ENCODE measurements at places on chromosomes 1 and 21.

DNA sequence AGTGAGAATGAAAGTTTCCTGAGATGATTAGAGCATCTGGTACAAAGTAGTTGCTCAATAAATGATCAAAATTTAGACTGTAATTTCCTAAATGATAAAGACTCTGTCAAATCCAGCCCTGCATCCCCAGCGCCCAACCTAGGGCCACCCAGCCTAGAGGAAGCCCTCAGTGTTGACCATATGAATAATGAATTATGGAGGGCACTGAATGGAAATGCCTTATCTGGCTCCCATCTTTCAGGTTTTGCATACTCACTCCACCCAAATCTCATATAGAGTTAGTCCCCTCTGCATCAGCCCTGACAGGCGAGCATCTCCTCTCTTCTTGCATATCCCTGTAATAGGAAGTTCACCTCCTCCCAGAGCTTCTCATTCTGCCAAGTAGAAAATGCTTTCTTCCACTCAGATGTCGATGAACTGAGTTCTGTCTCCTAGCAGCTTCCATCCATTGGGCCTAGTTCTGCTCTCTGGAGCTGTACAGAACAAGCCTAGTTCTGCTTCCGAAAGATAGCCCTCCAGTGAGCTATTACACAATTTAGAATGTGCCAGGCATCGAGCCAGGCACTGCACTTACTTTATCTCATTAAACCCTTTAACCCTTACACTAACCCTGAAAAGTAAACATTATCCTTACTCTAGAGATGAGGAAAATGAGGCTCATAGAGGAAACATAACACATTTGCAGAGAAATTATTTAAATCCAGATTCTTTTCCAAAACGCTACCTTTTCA is 20.9 kb downstream of the COA7 start:
- no peak for DNase-seq

- no peak for DNase-seq
These were observed 90.7 kb upstream of the IFFO2 start for GRCh38 chr1:19046972-19047731.

GRCh38 chr1:200561856-200562214 is 58.7 kb downstream of the KIF14 start:
- no peak for DNase-seq

DNA sequence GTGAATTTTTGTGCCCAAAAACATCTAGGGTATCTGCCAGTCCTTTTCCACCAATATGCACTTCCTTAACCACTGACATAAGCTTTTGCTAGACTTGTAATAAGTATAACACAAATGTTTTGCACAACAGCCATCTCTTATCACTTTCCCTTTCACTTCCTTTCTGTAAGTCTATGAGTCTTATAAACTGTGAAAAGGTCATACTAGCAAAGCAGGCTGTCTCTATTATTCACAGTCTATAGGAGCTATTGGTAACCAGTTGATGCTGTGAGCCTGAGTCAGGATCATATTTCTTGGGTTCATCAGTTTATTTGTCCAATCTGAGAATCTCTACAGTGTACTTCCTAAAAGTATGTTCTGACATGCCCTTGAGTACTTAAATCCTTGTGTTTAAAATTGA is 172.6 kb downstream of the CHRM3 start:
- DNase-seq, result no peak

DNA sequence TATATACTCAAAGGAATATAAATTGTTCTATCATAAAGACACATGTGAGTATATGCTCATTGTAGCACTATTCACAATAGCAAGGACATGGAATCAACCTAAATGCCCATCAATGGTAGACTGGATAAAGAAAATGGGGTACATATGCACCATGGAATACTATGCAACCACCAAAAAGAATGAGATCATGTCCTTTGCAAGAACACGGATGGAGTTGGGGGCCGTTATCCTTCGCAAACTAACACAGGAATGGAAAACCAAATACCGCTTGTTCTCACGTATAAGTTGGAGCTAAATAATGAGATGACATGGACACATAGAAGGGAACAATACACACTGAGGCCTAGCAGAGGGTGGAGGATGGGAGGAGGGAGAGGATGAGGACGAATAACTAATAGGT is 16.0 kb upstream of the SGIP1 start:
- no peak for DNase-seq

- no peak for DNase-seq
These were observed 11.8 kb upstream of the XCL2 start for GRCh38 chr1:168555508-168556046.

GRCh38 chr1:17675744-17676143 is 79.4 kb upstream of the ACTL8 start:
- DNase-seq, result no peak

DNA sequence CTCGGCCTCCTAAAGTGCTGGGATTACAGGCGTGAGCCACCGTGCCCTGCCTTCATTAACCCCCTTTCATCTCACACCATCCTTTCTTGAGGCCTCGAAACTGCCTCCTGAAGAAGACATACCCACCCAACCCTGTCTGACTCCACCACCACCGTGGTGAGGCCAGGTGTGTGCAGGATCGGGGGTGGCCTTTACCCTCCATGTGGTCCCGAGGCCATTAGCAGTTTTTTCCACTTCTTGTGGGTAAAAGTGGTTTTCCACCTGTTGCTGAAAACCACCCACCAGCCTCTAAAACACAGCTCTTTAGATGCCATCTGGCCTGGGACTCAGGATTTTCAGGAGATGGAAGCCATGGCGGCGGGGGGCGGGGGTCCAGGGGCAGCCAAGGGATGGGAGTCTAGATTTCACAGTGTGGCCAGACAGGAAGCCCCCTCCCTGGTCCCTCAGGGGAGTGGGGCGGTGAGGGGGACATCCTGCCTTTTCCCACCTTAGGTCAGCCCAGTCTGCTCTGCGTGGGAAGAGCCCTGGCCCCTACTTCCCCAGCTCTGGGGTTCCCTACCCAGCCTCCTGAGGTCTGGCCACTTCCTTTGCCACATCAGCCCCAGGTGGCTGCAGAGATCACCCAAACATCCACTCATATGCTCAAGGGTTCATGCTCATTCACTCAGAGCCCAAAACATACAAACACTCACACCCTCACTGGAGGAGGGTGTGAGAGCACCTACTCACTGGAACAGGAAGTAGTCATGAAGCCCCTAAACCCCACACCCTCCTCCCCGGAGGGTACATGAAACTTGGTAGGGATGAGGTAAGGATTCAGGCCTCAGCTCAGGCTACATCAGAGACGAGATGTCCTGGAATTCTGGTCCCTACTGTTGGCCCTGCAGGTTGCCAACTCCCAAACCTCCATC is 2.3 kb downstream of the FGR start:
- DNase-seq, result peak; percentile 55

DNA sequence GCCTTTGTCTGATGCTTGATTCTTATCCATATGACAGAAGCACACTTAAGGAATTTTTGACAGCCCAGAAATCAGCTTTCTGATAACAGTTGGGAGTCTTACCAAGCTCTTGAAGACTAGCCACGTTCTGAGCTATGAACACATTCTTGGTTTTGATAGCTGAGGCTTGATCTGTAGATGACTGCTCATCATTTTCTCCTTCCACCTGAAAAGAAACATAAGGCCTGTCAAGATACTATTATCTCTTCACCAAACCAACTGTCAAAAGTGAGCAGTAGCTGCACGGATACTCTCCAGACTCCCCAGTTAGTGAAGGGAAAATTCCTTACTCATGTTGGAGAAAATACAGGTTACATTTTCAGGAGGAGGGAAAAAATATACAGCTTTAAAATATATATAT is 12.2 kb downstream of the UBR4 start:
- no peak for DNase-seq
